ENCODE measurements at places on chromosomes 6 and 20.

- no peak for DNase-seq
These were observed 1358.6 kb upstream of the GJE1 start for GRCh38 chr6:140774080-140774505.

- DNase-seq = no peak
These were observed 259.6 kb downstream of the FOXC1 start for GRCh38 chr6:1869308-1869707.

GRCh38 chr6:150934380-150934779 is 68.9 kb downstream of the MTHFD1L start:
- no peak for DNase-seq

DNA sequence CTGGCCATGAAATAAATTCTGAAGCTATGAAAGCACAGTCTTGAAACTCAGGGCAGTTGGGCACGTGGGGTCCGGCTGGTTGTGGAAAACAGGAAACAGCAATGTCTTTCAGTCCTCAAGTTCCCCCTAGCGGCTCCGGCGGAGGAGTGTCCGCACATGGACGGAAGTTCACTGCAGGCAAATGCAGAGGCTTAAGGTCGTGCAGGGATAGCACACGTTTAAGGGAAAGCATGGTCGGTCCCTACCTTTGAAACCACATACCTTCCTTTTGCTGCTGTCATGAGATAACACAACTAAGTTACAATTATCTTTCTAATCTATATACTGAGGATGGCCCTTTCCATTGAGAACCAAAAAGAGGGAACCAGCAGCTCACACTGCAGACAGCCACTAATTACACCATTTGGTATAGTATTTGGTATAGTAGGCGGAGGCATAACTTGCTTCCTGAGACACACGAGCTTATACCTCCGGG is 52.6 kb upstream of the NFATC2 start:
- peak; percentile 66 for DNase-seq

GRCh38 chr20:14245368-14245970 is 91.9 kb downstream of the FLRT3 start:
- no peak for DNase-seq

GRCh38 chr6:56525974-56526789 is 116.5 kb downstream of the DST start:
- no peak for DNase-seq

- DNase-seq = peak; percentile 98
These were observed at the start of gene ZSWIM1 for GRCh38 chr20:45880988-45881788. Gene ZSWIM1, plus strand, starts transcription at chr20:45881227. Its CDS starts 1,366 bp downstream, at chr20:45882593.
